GF-D8 (cell line): ENCODE measurements at places on chromosomes 11 and 22.

- DNase-seq: no peak
Measured at GRCh38 chr11:91187314-91187713, 964.5 kb upstream of the CHORDC1 start.

DNA sequence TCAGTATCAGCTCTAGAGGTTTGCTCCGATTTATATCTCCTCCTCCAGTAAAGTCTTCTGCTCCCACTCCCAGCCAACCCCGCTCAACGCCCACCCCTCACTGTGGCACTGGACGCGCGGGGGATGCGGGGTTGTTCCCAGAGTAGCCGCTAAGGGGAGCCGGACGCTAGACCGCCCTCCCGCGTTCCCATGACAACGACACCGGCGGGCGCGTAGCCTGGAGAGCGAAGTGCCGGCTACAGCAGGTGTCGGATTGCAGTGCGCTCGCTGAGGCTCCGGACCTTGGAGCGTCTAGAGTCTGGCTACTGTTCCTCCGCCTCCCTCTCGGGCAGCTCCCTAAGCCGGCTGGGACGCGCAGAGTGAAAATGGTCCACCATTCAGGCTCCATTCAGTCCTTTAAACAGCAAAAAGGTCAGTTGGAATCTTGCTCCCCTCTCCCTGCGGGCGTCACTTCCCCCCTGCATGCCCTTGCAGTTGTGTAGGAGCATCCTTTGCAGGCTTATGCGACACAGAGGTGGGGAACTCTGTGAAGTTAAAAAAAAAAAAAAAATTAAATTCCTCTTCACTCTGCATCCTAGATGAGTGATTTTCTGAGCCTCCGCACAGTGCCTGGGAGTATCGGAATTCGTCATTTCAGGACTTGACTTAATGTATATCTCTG, at the start of gene ANO3:
TSS of gene ANO3 (plus strand) at position 220 of the 661 bp plus-strand sequence. CDS start at position 366, 146 bp downstream.
- no peak for DNase-seq

DNA sequence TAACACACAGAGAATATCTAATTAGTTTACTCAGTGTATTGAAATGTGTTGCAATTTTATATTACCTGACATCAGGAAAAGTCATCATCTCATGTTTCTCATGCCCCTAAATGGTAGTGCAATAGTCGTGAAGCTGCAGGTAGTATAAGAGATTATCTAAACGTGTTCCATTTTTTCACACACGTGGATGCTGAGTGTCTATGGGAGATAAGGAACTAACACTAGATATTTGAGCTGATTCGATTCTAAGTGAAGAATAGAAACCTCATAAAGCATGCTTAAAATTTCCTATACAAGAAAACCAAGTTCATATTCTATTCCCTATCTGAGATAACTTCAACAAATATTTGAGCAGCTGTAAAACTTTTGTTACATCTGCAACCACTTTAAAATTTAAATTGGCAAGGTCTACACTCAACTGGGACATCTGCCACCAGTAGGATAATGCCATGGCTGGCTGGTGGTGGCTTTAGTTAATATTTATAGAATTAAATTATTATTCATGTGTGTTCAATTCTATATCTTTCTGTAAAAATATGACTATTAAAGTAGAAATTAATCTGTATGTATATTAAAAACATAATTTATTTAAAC, 388.8 kb downstream of the LUZP2 start:
- DNase-seq: no peak

DNA sequence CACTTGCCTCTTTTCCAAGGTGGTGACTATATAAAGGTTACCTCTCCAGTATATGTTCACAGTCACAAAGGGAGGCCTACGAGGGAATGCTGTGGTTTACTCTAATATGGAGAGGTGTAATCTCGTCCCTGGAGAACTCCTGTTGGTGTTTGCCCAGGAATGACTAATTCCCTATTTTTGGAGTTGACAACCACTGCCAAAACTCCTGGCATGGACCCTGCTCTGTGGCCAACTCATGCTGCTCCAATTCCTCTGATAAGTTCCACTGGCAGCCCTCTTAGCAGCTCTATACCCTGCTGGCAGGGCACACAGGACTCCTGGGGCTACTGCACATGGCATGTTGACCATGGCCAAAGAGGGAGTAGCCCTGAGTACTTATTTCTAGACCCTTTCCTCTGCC, 418.7 kb upstream of the ANO5 start:
- no peak for DNase-seq

GRCh38 chr11:63821411-63821810, 8.2 kb downstream of the SPINDOC start:
- no peak for DNase-seq
